ENCODE measurements at places on chromosomes 5 and 9.

DNA sequence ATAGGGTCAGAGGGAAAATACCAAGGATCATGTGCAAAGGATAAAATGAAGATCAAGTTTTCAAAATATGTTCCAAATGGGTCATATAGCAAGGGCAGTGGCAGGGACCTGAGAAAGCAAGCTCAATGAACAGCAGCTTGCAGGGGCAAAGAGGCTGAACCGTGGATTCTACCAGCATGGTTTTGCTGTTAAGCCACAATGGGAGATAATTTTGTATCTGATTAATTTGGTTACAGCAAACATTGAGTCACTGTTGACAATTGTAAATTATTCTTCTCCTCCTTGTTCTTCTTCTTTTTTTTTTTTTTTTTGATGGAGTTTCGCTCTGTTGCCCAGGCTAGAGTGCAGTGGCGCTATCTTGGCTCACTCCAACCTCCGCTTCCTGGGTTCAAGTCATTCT lies 18.4 kb upstream of the ERAP2 start:
- DNase-seq = no peak

DNA sequence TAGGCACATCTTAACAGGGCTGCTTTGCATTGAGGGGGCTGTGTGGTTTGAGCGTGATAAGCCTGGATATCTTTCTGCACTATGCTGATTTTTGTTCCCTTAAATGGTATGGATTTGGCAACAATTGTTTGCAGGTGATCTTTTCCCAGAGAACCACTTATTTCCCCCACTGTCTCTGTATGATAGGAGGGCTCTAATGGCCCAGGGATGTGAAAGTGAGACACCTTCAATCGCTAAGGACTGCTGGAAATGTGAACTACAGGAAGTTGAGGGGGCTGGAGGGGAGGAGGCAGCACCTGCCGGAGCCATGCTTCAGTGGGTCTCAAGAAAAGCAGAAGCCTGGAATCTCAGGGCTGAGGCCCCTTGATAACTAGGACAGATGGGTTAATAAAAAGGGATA lies 29.4 kb downstream of the SYK start:
- DNase-seq = no peak

DNA sequence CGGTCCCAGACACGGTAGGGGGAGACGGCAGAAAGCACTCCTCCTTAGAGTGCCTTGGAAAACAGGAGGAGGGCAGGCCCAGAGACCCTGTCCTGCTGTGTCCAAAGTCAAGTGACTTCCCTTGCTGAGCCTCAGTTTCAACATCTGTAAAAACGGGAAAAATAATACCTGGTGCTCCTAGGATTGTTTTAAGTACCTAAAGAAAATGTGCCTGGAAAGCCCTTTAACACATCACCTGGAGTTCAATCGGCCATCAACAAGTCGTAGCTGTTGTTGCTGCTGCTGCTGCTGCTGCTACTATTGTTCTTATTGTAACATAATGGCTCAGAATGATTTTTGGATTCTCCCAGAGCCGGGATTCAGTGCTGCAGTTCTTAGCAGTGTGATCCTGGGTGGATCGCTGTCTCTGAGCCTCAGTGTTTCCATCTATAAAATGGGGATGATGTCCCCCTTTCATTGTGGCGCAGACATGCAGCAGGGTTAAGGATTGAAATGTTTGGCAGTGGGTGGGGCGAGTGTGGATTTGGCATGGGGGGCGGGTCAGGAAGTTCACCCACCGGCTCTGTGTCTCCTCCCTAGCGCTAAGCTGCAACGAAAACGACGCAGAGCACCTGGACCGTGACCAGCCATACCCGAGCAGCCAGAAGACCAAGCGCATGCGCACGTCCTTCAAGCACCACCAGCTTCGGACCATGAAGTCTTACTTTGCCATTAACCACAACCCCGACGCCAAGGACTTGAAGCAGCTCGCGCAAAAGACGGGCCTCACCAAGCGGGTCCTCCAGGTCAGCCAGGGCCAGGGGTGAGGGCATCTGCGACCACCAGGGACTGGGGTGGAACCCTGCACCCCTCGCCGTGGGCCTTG lies 9.2 kb downstream of the LHX2 start:
- no peak for DNase-seq

GRCh38 chr5:66989286-66989685 lies 207.3 kb downstream of the CD180 start:
- no peak for DNase-seq

GRCh38 chr9:111348821-111349271 lies 18.8 kb upstream of the OR2K2 start:
- DNase-seq = no peak

- no peak for DNase-seq
Measured at GRCh38 chr9:105901514-105902109, 207.3 kb downstream of the TMEM38B start.

GRCh38 chr5:133926489-133927299 lies 41.7 kb downstream of the C5orf15 start:
- no peak for DNase-seq

DNA sequence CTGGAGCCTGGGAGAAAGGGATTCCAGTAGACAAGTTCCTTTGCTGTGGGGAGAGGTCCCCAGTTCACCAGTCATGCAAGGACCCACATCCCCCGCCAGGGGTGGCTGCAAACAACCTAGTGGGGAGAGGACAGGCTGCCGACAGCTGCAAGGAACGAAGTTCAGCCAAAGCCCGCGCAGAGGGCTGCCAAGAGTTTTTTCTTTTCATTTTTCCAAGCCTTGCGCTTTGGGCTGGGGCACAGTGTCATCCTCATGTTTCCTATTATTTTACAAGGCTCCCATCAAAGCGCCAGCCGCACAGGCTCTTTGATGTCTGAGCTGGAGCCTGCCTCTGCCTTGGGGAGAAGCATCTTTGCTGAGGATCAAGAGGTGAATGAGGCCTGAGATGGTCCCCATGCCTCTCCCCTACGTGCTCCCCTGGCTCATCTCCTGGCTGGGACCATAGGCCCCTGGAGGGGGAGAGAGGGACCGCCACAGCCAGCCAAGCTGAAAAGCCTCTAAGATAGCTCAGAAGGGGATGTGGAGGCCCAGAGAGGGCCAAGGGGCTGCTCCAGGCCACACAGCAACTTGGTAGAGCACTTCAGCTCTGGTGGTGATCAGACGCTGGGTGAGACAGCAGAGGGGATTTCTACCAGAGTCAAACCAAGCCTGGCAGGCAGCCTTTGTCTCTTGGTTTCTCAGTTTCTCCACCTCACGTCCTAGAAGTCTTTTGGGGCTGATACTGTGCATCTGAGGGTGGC lies 50.4 kb upstream of the SYNPO start:
- DNase-seq = no peak

- DNase-seq = no peak
Measured at GRCh38 chr5:1489754-1490153, 34.0 kb downstream of the LPCAT1 start.

DNA sequence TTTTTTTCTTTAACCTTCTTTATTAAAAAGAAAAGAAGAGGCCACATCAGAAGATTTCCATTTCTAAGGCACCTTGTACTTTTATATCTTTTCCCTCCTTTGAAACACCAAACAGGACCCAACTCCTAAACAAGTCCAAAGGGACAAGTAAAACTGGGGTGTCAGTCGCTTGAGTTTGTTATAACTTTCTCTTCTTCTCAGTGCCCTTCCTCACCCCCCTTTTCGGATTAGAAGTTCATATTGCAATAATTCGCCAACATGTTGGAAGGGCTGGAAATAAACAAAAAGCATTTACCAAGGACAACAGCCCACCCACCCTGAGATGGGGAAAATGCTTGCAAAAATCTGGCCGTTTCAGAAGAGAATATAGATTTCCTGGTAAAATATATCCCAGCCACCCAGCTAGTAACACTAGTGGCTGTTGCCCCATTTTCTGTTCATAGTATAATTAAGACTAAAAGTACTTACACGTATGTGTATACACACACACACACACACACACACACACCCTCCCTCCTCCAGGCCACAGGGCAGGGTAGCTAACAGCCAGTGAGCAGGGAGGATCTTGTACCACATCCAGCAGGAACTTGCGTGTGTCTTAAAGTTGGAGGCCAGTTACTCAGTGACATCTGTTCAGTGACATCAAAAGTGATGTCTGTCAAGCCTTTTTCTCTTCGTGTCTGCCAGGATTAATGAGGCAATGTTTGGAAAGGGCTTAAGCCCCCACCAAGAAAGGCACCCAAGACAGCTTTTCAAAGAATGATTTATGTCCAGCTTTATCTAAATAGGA lies 149.1 kb upstream of the KLF4 start:
- no peak for DNase-seq

- DNase-seq = no peak
Measured at GRCh38 chr5:118778941-118779340, 209.4 kb downstream of the DTWD2 start.

DNA sequence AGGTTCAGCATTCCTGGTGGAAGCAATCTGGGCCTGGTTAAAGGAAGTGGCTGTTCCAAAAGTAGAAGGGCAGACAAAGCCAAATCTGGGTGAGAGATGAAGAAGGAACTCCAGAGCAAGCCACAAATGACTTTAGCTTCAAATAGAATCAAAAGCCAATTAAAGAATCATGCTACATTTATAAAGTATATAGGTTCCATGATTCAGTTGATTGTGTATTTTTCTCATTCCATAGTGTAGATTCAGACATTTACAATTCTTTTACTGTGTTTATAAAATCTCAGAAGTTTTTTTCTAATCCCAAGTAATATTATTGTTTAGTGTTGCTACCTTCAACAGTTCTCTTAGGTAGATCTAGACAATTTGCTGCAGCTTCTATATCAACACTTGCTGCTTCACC lies 262.0 kb downstream of the PLK2 start:
- no peak for DNase-seq

- no peak for DNase-seq
Measured at GRCh38 chr9:105860516-105860915, 166.2 kb downstream of the TMEM38B start.

DNA sequence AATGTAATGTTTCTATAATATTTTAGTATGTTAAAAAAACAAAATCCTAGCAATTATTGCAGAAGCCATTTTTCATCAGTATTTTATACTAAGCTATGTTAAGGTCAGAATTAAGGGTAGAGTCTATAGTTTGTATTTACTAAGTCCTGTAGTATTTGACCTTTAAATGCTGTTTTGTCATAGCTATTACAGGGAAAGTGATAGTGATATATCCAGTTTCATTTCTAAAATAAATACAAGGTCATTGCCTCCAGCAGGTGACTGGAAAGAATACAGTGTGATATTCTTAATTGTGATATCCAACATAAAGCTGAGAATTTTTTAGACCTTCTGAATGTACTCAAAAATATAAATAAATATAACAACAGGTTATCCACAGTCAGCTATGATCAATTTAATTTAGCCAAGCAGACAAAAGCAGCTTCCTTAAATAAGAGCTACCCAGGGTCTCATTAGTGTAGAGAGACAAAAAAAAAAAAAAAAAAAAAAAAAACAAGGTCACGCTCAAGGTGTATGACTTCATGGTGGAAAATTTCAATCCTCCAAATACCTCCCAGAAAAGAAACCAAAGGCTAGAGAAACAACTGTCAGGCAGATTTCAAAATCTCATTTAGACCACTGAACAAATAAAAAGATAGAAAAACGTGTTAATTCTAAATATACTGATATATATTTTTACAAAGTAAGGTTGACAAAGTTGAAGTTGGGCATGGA lies 278.7 kb downstream of the HCN1 start:
- no peak for DNase-seq

DNA sequence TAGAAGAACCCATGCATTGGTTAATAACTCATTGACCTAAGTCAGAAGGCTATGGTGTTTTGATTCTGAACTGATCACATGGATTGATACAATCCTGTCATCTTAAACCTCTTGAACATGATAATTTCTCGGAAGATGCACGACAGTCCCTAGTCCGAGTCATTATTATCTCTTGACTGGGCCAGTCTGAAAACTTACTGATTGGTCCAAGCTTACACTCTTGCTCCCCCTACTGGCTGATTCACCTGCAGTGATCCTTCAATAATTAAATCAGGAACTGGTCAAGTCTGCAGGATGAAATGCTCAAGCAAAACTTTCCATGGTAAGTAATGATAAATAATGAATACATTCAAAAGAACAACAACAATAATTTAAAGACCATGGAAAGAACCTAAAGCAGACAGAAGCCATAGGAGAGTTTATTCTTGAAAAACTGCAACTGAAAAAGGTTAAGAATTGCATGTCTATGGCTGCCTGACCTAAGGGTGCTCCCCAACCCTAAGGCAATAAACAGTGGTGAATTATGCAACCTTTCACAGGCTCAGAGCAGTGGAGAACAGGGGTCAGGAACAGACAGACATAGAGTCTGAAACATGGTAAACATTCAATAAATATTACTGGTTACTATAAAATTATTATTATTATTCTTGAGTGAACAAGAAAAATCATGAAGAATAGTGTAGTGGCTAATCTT lies 79.3 kb downstream of the BRINP1 start:
- DNase-seq = no peak

GRCh38 chr5:1880377-1881025 lies 2.2 kb downstream of the IRX4 start:
- DNase-seq = no peak

- no peak for DNase-seq
Measured at GRCh38 chr9:101970609-101971008, 232.2 kb upstream of the GRIN3A start.

- no peak for DNase-seq
Measured at GRCh38 chr9:137975936-137976565, 98.5 kb downstream of the CACNA1B start.

- DNase-seq = no peak
Measured at GRCh38 chr9:22030101-22030598, 21.0 kb upstream of the CDKN2B start.
